ENCODE measurements at places on chromosomes 13 and 19.
A peak's percentile ranks its signal among the peaks of the same experiment; 100 is the strongest.

DNA sequence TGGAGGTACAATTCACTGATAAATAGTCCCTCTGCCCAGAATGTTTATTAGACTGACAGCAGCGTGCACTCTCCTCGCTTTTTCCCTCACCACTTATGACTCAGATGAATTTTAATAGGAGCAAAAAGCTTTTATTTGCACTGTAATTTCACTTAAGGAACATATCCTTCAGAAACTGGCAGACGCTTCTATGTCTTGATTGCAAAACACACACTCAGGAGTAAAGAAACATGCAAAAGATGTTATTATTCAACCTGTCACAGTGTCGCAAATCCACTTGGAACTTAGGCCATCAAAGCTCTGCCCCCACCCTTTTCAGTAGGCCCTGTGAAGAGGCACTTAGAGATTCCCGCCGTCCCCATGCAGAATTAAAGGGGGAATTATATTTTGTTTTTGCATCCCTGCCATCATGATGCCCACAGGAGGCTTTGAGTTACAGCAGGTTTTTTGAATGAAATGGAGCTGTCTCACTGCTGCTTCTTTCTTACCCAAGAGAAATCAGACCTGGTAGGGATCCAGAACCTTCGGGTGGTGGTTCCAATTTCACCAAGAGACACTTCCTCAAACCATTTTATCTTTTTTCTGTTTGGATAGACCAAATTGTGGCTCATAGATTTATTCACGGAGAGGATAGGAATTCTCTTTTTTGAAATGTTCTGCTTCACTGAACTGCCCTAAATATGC is 74.5 kb downstream of the GGACT start:
- DNase-seq: no peak

GRCh38 chr13:106432636-106433035 is 102.8 kb downstream of the EFNB2 start:
- DNase-seq: no peak

DNA sequence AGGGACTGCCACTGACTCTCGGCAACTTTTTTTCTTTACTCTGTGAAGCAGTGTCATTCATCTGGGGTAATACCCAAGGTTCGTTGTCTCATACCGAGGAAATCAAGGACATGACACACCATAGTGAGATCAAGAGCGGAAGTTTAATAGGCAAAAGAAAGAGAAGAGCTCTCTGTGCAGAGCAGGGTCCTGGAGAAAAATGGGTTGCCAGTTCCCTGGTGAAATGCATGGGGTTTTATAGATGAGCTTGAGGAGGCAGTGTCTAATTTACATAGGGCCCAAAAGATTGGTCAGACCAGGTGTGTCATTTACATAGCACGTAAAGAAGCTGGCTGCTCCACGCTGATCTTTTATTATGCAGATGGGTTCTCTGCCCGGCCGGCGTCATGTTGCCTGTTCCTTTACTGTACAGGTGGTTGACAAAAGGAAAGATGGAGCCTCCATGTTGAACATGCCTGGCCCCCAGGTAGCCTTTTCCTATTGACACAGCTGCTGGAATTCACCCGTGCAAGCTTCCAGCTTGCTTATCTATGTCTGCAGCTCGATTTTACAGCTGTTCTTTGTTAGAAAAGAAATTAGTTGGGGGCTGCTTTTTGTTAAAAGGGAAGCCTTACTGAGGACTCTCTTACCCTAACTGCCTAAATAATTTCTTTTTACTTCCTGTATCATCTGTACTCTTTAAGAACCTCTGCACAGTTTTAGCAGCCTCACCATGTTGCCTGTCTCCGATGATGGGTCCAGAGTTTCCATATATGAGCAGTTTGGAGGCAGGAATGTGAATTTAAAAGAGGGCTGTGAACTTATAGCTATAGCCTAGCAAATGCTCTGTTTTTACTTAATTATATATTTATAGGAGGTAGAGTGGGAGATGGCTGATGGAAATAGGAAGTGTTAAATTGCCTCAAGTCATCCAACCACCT is 98.0 kb upstream of the DIAPH3 start:
- DNase-seq: no peak

DNA sequence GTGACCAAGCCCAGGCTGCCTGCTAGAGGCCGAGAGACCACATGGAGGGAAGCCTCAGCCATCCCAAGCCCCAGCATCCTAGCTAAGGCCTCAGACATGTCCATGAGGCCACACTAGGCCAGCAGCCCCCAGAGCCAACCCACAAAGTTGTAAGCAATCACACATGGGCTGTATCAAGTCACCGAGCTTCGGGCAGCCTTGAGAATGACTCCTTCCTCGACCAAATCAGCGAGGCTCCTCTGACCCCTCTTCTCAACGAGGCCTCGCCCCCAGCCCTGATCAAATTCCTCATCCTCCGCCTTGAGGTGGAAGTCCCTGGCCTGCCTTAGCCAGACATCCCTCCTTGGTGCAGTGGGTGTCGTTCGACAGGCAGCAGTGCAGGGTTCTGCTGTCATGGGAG is 1.9 kb upstream of the SPACA7 start:
- DNase-seq: no peak

- DNase-seq: peak; percentile 34
Measured at GRCh38 chr19:38877781-38878574, at the start of gene RINL. RINL (minus strand) TSS chr19:38878275; CDS start chr19:38876742, 1,533 bp downstream.

- DNase-seq: no peak
Measured at GRCh38 chr13:64529874-64530485, 2700.2 kb downstream of the PCDH9 start.

DNA sequence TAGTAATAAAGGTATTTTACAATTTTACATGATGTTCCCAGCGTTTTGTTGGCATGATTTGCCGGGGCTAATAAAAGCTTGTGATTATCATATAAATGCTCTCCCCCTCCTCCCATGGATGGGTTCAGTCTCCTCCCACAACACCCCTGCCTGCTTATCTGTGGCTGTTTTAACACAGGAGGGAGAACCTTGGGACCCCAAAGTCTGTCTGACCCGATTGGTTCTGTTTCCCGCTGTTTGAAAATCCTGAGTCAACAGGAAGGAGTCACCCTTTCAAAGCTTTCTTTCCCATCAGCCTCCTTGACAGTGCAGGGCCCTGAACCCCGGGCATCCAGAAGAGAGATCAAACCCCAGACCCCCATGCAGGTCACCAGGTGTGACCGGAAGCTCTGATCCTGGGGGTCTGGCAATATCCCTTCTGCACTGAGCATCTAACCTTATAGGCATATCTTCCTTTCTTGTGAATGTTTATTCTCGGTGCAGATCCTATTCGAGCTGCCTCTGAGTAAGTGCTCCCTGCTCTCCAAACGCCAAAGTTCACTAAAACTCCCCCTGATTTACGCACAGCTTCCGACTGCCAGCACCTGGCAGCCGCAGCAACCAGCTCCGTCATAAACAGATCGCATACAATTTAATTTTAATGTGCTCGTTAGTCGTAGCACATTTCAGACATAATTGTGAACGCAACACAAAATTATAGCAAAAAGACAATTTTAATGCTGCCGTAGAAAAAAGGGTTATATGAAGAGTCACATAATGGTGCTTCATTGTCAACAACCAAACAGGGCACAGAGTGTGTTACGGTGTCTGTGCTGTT is 74.8 kb downstream of the TSHZ3 start:
- no peak for DNase-seq

DNA sequence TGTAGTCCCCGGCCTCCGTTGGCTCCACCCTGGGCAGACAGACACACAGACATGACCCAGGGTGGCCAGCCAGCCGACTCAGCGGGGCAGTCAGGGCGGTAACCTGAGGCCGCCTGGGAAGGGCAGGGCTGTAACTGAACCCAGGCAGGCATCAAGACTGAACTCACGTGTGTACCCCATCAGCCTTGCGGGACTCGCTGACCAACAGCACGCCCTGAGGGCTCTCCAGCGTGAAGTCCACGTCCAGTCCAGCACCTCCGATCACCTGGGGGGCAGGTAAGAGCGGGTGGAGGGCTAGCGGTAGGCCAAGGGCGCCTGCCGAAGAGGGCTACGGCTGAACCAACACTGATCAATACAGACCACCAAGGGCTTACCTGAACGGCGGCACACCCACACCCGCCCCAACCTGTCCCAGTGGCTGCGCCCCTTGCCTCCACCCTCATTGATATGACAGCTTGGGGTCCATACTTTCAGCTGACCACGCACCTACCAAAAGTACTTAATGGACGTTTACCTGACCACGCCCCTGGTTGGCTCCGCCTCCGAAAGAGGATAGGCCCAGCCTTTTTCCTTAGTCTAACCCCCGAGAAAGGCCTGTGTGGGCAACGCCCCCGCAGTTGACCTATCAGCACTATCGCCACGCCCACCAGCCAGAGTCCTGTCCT is 791 bp downstream of the TMED1 start:
- DNase-seq: no peak

- no peak for DNase-seq
Measured at GRCh38 chr13:73025217-73026012, 33.4 kb upstream of the KLF5 start.

- DNase-seq: no peak
Measured at GRCh38 chr13:32029684-32030083, 1.9 kb upstream of the FRY start.

DNA sequence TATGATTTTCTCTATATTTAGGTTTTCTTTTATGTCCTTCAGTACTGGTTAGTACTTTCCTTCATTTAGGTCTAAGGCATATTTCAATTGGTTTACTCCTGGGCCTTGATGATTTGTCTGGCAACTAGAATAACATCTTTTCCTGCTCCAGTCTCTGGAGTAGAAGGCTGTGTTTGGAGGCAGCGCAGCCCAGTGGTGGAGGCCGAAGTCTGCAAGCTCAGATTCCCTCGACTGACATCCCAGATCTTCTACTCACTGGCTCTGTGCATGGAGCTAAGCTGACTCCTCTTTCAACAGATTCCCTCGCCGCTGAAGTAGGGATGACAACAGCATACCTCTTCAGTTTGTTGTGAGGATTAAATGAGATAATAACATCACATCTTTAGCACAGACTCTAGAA is 141.0 kb downstream of the RAP2A start:
- no peak for DNase-seq

DNA sequence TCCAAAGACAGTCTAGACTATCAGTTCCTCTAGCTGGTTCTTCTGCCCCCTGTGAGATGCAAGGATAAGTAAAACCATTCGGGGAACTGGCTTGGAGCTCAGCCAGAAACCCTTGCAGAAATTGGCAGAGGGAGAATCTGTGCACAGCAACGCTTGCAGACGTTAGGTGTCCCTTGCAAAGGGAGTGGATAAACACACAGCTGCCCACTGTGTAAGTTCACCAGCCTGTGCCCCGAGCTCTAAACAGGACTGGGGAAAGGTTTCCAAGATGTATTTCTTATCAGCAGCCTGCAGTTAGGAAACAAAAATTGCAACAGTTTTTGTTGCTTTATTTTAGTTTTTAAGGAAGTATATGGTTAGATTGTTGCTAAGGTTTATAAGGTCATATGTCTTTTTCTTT is 19.0 kb upstream of the ADGRE1 start:
- no peak for DNase-seq

- no peak for DNase-seq
Measured at GRCh38 chr19:58093071-58093470, 5.0 kb downstream of the ZSCAN18 start.
